Right kidney (tissue), 9 donors: ENCODE measurements at places on chromosomes 12 and 14.

- no peak for DNase-seq
Measured at GRCh38 chr12:70317781-70318180, 48.3 kb upstream of the KCNMB4 start.

GRCh38 chr12:48858043-48858442, 6.1 kb upstream of the DDX23 start:
- no peak for DNase-seq

DNA sequence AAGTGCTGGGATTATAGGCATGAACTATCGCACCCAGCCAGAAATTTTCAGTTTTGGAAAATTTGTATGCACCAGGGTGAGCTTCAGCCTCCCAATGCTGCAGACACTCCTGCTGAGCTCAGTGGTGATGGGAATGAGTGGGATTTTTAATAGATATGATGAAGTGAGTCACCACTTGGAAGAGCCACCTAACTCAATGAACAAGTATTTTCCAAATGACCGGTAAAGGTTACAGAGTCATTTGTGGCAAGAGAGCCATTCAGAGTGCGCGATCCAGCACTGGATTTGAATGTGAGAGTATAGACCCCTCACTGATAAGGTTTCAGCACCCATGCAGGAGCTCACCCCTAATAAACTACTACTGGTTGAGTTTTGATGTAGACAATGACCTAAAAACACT, 100.7 kb downstream of the PPP2R5C start:
- no peak for DNase-seq

DNA sequence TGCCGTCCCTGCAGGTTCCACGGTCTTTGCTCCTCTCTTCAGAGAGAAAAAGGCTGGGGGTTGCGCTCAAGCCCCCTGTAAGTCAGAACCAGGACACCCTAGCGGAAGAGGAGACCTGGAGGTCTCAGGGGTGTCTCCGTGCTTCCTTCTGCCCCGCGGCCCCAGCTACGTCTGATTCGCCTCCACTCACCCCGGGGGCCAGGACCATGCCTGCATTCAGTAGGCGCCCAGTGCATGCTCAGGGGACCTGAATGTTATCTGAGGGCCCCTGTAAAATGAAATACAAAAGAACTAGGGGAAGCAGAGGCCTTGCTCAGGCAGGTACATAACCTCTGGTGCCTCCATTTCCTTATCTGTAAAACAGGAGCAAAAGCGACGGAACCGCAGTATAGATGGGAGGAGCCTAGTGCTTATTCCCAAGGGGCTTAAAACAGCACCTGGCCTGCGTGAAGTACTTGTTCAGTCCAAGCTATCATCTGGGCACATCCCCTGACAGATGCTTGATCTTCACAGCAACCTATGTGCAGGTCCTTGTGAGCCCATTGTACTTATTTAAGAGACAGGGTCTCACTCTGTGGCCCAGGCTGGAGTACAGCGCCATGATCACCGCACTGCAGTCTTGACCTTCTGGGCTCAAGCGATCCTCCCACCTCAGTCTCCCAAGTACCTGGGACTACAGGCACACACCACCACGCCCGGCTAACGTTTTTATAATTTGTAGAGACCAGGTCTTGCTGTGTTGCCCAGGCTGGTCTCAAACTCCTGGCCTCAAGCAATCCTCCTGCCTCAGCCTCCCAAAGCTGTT, 110.3 kb upstream of the NCOR2 start:
- DNase-seq = no peak

DNA sequence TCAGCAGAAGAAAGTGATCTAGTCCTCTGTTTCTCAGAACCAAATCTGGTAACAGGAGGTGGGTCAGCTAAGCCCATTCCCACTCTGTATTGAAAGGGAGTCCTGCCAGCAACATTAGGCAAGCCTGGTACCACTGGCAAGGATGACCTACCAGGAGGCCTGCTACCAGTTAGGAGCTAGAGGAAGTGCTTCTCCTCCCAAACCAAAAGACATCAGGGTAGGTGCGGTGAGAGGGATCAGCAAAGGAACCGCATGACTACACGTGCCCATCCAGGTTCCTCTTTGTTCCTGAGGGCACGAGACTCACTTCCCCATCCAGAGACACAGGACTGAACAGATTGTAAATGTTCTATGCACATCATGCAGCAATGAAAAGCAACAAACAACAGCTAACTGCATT, 2.8 kb downstream of the KLRC4 start:
- DNase-seq = no peak

DNA sequence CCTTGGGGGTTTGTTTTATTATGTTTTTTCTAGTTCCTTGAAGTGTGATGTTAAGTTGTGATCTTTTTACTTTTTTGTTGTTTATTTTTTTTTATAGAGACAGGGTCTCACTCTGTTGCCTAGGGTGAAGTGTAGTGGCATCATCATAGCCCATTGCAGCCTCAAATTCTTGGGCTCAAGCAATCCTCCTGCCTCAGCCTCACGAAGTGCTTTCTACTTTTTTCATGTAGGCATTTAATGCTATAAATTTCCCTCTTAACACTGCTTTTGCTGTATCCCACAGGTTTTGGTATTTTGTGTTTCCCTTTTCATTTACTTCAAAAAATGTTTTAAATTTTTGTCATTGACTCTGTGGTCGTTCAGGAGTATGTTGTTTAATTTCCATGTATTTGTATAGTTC, 26.6 kb upstream of the PRPF39 start:
- no peak for DNase-seq
